ENCODE measurements at places on chromosomes 11 and 22.

DNA sequence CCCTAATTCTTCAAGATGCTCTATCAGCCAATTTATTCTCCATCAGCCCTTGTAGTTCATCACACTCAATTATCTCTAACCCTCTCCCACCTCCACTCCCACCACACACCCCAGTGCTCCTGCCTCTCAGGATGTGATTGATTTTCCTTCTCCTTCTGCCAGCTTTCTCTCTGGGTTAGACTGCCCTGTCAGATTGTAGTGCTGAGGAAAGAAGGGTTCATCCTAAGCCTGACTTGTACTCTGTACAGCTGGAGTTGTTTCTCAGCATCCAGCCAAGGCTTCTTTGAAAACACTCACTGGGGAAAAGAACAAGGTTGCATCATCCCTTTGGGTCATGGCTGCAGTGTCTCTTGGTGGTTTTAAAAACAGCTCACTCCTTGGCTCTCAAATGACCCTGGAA is 61.2 kb downstream of the CECR2 start:
- DNase-seq, result no peak

GRCh38 chr22:40199223-40199622 is 21.5 kb downstream of the TNRC6B start:
- no peak for DNase-seq

GRCh38 chr11:14309425-14310192 is 49.4 kb downstream of the RRAS2 start:
- no peak for DNase-seq

DNA sequence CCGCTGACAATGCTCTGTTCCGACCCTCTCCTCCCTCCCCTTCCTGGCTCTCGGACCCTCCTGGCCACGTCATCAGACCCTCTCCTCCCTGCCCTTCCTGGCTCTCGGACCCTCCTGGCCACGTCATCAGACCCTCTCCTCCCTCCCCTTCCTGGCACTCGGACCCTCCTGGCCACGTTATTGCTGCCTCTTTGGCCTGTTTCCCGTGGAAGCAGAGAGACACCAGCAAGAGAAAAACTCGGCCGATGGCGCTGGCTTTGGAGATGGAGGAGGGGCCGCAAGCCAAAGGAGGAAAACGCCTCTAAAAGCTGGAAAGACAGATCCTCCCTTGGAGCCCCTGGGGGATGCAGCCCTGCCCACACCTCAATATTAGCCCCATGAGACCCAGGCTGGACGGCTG is 463.3 kb downstream of the BRD1 start:
- DNase-seq, result no peak

- DNase-seq, result peak; percentile 83
Measured at GRCh38 chr11:74636630-74637184, 44.3 kb downstream of the POLD3 start.

DNA sequence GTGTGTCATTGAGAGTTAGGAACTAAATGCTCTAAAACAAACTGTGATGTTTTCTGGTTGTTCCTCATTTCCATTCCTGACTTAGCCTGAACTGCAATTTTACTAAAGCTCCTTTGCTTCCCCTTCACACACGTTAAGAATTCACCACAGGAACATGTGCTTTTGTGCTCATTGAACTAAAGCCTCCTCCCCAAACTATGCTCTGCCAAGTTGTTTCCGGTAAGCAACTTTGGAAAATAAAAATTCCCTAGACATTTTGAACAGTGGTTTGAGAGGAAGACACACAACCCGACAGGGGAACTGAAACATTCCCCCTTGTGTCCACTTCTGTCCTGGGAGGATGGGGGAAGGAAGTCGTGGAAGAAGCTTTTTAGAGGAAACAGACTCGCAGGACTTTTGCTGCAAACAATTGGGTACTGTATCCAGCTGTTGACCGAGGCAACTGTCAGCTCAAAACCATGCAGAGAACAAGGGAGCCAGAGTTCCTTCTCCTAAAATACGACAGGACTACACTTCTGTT is 66.9 kb downstream of the GAB2 start:
- peak; percentile 37 for DNase-seq

GRCh38 chr11:67264877-67265632 is 1.2 kb upstream of the GRK2 start:
- DNase-seq, result no peak

GRCh38 chr22:37126882-37127281 is 17.4 kb upstream of the TMPRSS6 start:
- DNase-seq, result no peak

DNA sequence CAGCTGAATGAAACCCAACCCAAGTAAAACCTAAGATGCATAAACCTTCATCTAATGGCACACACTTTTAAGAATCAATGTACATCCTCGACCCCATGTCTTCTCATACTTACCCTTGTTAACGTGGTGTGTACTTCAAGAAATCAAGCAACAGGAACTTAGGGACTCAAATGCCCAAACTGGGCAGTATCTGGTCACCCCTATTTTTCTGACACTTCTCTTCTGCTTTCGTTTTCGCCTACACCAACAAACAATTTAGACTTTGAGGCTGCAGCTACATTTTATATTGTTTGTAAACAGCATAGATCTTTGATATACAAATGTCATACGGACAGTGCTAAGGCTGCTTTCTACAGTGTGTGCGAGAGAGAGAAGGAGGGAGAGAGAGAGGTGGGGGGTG is 1044.0 kb downstream of the NTM start:
- no peak for DNase-seq

DNA sequence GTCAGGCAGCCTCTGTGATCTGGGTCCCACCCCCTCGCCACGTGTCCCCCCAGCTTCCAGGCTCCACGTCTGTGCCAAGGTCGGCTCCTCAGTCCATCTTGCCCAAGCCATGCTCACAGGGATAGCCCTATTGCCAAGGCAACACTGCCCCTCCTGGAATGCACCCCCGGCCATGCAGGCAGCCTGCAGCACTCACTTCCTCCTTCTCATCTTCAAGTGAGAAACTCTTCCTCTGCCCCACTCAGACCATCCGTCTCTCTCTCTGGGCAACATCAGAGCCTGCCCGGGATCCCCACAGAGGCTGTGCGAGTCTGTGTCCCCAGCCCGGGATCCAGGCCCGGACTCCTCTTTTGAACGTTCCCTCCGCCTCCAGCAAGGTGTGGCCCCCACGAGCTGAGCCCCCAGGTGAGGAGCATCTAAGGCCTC is 852.3 kb downstream of the BRD1 start:
- no peak for DNase-seq

GRCh38 chr22:39449708-39450107 is 7.1 kb upstream of the MGAT3 start:
- no peak for DNase-seq

DNA sequence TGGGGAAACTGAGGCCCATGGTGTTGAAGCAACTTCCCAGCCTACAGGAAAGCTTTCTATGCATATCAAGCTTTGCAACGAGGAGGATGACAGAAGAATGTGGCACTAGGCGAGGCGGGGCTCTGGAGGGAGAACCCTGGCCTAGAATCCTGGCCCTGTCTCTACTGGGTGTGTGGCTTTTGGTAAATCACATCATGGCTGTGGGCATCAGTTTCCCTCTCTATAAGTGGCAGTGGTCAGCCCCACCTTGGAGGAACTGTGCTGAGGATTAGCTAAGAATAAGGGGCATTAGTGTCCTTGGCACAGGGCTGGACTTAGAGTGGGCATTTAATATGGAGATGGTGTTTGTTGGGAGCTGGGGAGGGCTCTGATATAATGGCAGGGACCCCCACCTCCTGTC is 122.6 kb upstream of the CRYBB3 start:
- no peak for DNase-seq

GRCh38 chr11:9662273-9662672 is 1.6 kb upstream of the SWAP70 start:
- no peak for DNase-seq

DNA sequence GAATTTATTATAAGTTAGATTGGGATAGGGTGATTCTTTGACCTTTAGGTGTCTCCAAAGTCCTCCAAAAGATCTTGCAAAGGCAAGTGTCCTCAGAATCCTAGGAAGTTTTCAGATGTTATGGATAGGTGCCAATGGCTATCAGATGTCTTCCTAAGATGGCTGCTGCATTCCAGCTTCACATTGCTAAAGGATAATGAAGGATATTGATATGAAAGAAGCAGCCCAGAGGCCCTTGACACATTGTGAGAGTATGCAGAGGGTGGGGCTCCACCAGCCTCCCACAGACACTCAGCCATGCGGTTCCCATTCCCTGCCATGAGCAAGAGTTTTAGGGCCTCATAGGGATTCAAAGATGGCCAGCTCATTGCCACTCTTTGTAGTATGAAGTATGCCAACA is 22.3 kb upstream of the GLYATL2 start:
- peak; percentile 79 for DNase-seq

DNA sequence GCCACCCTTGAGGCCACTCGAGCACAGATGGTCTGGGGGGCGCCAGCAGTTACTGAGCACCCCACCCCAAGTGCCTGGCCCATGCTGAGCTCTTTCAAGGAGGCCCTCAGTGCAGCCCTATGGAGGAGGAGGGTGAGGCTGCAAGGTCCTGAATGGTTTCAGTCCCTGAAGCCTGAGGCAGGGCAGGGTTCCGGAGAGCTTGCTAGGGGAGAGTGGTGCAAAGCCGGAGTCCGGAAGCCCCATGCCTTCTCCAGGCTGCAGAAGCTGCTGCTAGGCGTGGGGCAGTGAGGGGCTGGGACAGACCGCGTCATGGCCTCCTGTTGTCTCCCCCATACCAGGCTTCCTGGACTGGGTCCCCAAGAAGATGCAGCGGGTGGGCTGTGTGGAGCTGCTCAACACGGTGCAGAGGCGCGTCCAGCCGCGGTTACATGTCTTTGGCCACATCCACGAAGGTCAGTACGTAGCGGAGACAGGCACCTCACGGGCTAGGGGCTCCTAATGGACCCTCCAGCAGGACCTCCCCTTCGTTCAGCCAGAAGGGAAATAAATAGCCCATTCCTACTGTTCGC is 90.6 kb downstream of the MPPED1 start:
- no peak for DNase-seq

DNA sequence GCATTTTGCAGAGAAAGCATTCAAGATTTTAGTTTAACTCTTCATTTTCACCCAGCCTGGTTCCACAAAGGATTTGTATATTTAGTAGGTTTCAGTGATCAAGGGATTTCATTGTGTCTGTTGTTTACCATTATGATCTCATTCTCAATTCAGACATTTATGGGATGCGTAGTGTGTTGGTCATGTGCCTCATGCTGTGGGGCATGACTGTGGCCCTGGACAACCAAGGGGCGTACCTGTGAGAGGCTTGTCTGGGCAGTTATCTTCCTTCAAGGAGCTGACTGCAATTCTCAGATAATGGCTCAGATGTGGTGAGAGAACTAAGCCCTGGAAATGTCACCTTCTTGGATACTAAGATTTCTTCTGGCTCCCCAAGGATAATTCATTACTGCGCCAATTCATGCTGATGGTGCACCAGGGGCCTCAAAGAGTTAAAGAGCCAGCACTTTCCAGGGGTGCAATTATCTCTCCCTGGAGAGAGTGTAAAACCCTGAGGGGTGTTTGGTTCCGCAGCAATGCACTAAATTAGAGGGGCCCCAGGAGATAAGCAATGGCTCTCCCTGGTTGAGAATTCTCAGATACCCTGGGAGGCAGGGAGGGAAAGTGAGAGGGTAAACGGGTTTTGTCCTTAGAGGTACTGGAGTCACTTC is 32.2 kb downstream of the SLC6A5 start:
- DNase-seq, result no peak

DNA sequence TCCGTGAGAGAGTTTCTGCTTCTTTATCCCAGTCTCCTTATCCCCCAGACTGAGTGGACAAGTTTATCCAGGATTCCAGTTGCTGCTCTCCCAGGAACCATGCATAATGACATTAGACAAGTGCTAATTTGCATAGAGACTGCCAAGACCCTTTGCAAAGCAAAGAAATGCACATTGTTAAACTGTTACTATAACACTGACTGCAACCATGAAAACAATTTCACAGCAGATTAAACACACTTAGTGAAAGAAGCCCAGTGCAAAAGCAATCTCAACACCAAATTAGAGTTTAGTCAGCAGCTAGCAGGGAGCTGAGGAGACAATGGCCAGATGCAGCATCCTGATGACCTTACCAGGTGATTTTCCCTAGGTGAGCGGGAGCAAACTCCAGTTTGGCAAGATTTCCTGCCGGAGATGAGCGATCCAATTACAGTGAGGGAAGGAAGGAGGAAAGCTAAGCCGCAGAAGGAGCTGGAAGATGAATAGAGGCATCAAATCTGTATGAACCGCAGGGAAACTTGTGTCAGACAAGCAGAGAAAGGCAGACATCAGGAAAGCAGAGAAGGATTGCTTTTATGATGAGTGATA is 273.8 kb upstream of the B3GAT1 start:
- no peak for DNase-seq

GRCh38 chr11:73393479-73394415 is 17.5 kb downstream of the RELT start:
- peak; percentile 79 for DNase-seq

DNA sequence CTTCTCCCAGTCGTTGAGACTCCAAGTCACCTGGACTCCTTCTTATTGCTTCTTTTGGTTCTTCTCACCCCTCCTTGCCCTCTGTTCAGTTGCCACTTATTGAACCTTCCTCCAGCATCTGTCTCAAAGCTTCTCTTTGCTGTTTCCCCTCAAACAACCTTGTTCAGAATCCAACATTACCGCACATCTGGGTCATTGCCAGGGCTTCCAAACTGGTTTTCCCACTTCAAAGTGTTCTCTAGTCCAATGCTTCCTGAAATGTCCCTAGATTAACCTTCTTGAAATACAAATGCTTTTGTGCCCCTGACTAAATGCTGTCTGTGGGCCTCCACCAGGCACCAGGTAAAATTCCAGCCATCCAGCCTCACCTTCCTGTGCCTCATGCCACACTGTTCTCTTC is 100.8 kb upstream of the TTC12 start:
- DNase-seq, result no peak

- DNase-seq, result no peak
Measured at GRCh38 chr22:23364389-23364788, 184.1 kb downstream of the BCR start.

- DNase-seq, result no peak
Measured at GRCh38 chr11:64665411-64665821, 57.6 kb downstream of the NRXN2 start.

DNA sequence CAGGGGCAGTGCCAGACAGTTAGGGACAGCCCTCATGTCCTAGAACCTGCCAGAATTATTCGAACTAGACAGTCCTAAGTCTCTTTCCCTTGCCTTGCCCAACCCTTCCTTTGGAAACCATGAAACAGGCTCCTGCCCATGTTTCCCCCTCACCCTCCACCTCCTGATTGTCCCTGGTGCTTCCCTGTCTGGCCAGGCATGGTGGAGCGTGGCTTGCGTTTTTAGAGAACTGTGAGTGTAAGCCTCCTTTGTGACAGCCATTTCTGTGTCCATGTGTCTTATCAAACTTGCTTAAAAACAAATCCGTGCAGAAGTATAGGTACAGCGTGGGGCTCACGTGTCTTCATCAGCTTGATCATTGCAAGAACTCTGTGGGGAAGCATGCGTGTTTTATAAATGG is 54.9 kb downstream of the MPPED1 start:
- DNase-seq, result no peak

DNA sequence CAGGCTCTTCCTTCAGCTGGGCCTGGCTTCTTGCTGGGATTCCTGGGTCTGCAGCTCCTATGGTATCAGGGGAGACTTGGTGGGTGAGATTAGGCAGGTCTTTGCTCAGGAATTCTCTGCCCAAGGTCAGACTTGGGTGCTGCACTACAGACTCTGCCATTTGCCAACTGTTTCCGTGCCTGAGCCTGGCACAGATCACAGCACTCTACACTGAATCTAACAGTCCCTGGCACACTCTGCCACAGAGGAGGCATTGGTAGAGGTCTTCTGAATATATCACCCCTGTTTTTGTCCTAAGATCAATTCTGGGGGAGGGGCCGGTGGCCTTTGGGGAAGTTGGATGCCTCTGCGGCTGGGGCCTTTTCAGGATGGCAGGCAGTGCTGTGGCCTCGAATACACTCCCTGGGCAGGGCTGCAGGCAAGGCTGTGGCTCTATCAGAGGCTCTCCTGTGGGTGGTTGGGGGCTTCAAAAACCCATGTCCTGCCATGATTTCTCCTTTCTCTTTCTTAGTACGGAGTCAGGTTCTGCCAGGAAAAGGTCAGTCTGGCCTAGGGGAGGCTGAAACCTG is 115.0 kb upstream of the NARS2 start:
- no peak for DNase-seq

All from EL (cell line).